GM18507 (cell line): ENCODE measurements at places on chromosomes 5 and 9.

DNA sequence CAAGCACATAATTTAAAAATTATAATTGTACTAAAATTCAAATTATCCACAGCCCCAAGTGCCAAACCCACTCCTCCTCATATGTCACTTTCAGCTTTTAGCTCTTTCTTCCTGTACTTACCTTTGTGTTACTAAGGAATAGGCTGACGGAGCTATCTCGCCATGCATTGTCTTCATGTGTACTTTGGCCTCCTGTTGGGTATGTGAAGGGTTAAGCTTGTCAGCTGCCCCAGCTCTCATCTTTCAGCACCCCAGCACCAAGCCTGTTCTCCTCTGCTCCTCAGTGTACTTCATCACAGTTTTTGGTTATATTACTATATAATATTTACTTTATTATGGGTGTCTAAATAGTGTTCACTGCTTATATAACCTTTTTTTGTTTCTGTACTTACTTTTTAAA lies 46.2 kb downstream of the OSTF1 start:
- no peak for DNase-seq

DNA sequence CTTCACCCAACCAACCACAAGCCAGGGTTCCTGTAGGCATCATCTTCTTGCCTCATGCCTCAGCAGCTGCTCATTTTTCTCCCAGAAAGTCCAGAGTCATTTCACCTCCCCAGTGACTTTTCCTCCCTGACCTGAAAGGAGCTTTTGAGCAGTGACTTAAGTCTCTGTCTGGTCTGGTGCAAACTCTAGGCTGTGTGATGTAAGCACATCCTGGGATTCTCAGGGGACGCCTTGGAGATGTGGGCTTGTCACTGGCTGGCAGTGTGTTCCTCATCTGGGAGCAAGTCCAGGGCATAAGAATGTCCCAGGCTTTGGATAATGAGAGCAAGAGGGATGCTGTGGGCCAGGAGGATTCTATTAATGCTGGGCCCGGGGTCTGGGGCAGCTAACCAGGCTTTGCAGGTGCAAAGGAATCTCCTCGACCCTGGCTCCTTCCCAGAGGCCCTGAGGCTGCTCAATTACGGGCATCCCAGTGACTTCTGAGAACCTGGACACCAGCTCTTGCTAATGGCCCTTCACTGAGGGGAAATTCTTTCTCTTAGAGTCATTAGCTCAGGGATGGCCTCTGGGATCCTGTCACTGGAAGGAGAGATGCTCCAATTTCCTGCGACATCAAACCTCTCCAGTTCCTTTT lies 211.0 kb upstream of the PANK3 start:
- no peak for DNase-seq

DNA sequence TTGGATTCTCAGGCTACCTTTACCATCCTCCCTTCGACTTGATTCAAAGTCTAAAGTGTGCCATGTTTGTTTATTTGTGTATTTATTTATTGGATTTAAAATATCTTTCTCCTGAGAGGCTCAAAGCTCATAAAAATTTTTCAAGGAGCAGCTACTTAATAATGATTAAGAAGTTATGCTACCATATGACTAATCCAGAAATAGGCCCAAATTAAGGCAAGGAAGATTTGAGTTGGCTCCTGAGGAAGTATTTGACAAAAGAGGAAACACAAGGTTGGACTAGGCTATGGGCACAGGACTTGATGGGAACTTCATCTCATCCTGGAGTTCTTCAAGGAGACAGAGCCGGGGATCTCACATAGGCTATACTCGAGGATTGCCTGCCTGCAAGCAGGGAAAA lies 22.4 kb upstream of the PPP2CA start:
- DNase-seq = no peak

DNA sequence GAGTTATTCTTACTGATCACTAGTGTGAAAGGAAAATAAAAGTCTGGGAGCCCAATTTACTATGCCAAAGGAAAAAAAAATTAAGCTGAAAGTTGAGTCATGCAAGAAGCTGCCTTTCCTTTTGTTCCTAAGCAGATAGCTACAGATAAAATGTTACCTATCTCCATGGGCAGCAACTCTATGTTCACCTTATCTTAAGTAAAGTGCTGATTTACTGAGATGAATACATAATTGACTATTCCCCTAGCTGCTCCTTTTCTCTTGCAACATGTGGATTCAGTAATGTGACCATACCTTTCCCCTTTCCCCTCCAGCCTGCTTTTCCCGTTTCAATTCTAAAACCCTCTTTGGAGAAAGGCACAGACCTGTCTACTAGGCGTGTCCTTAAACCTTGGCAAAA lies 62.7 kb upstream of the NR5A1 start:
- DNase-seq = no peak

DNA sequence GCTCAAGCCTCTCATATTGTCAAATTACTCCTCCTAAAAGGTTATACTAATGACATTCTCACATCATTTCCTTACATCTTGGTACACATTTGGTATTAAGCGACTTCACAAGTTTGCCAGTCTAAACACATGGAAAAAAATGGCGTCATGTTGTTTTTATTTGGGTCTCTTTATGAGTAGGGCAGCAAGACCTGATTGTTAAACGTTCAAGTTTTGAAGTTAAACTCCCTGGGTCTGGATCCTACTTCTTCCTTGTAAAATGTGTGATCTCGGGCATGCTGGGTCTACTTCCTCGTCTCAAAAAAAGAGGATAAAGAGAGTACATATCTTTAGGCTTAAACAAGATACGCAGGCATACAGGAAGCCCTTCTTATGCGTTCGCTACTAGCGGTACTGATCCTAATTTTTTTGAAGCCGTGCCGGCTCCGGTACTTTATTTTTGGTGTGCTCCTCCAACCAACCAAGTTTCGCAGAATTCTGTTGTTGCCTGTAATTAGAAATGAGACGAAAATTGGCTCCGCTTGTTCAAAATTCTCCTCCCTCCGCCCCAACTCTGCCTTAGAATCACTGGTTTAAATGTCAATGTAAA lies 596 bp upstream of the CDC37L1 start:
- no peak for DNase-seq

GRCh38 chr5:139368613-139369012 lies 14.5 kb downstream of the SLC23A1 start:
- no peak for DNase-seq

- no peak for DNase-seq
These were observed 43.7 kb upstream of the SPRY4 start for GRCh38 chr5:142368529-142368928.

DNA sequence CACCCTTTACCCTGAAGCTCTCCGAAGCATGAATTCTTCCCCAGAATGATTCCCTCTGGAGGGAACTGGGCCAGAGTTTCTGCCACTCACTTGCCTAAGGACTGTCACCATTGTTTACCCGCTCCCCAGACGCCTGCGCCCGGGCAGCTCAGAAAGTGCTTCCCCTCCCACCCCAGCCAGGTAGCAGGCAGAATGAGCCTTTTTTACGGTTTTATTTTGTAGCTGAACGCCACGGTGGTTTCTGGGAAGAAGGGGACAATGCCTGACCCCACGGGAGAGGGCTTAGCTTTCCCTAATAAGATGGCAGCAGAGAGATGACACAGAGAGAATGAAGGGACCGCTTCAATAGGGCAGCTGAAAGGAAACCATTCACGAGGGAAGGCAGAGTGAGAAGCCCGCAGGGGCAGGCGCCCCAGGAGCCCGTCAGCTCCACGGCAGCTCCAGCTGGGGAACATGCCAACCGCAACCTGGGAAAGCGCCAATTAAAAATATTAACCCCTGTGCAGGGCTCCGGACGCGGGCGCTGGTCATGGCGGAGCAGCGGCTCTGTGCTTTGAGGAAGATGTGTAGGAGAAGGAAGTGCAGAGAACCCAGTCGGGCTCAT lies 20.4 kb upstream of the NTNG2 start:
- no peak for DNase-seq

DNA sequence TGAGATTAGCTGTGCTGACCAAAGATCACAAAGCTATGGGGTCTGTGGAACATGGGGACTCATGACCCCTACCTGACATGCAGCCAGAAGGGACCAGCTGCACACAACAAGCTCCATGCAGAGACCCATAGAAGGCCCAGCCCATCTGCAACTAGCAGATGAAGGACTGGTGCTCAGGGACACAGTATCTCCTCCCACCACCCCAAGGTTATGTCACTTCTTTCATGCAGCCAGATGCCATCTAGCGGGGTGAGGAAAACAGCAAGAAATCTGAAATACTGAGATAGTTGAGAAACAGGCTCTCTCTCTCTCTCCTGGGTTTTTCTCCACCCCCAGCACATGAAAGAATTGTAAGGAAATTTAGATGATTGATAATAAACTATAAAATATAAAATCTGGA lies 161.3 kb upstream of the DAPK1 start:
- DNase-seq = no peak

- no peak for DNase-seq
These were observed 36.7 kb upstream of the GABBR2 start for GRCh38 chr9:98745470-98745869.

GRCh38 chr5:74441616-74442015 lies 198.9 kb downstream of the ENC1 start:
- DNase-seq = no peak

DNA sequence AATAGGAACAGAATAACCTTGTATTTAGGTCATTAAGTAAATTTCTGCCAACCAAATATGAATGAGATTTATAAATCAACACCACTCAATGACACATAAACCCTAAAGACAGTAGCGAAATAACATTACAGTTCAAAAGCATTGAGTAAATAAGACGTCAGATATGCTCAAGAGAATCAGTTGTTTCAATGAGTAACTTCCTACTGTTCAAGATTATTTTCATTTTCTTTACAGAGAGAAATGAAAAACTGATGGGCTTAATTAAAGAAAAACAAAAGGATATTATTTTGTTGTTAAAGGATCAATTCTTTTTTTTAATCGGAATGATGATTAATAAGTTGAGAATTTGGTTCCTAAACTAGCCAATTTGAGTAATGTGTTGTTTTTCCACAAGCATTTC lies 150.1 kb downstream of the BNC2 start:
- DNase-seq = no peak

DNA sequence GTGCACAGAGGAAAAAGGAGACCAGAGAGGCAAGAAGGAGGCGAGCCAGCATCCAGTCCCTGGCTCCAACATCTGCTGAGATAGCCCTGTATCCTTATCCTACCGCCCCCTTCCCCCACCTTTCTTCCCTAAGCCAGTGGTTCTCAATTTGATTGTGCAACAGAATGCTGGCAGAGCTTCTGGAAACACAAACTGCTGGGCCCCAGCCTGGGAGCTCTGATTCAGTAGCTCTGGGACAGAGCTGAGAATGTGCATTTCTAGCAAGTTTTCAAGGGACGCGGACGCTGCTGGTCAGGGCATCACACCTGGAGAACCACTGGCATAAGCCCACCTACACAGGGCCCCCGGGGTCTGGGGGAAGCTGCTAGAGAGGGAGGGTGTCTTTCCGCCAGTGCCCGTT lies 21.1 kb downstream of the AK8 start:
- no peak for DNase-seq

DNA sequence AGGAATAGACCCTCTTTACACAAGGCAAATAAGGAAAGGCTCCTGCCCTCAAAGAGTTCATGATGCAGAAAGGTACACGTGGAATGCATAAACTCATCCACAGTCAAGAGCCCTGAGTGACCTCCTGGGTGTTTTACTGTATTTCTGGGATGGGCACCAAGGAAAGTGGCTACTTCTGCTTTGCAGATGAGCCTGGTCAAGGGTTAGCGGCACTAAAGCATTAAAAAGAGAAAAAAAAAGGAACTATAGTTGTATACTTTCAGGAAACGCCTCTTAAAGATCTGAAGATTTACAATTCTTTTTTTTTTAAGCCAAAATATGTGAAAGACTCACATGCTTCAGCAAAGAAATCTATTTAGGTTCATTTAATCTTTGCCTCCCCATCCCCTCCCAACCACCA lies 366.2 kb upstream of the PDE4D start:
- no peak for DNase-seq

GRCh38 chr9:131844745-131845118 lies 104.9 kb upstream of the RAPGEF1 start:
- DNase-seq = no peak

DNA sequence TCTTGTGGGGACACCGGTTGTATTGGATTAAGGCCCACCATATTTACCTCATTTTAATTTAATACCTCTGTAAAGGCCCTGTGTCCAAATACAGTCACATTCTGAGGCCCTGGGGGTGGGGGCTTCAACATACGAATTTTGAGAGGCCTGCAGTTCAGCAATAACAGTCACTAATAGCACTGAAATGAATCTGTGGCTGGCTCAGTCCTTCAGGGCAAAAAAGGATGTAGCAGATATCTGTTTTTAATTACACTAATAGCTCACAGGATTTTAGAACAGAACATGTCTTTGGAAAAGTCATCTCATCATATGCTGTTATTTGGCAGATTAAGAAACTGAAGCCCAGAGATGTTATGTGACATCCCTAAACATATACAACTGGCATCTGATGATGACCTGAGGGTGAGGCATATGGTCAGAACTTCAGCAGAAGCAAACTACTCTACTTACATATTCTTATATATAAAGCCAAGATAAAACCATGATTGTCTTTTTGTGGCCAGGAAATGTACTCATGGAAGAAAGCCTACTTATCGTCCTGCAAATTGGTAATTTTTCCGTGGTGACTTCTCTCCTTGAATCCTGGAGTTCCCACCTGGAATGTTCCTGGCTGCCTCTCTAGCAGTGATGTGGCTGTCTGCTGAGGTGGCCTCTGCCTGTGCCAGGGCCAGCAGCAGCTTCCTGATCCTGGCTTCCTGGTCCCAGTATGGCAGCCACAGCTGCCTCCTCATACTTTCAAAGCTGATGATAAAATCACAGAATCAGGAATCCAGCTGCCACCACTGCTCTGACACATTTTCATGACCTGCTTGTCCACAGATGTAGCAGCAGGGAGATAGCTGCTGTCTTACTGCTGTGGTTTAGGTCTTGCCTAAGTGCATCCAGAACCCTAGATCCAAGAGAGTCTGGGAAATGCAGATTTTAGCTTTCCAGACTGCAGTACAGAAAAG lies 72.1 kb upstream of the ANKRD55 start:
- DNase-seq = no peak

DNA sequence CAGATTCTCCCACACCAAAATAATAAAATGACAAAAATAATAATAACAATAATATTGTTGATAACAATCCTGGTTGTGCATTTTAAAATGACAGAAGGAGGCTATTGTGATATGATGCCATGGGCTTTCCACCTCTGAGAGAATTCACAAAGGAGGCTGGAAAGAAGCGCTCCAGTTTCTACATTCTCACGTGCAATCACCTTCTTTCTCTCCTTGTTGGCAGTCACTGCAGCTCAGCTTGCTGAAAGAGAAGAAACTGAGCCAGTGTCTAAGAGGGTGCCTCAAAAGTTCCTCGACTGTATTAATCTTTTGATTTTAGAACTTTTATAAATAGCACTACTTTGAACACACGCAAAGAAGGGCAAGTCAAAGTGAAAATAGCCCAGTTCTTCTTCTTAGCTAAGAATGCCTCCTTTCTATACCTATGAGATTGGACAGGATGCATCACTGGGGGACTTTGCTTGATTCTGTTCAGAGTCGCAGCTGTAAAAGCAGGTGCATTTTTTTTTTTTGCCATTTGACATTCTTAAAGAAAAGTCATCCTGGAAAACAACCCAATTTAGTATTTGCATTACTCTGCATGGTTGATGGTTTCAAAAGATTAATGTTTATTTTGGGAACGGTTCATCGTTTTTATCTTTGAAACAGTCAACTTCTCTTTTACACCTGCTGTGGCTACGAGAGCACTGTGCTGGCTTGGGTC lies 12.4 kb upstream of the SUB1 start:
- DNase-seq = no peak
